Activated naive CD4-positive, alpha-beta T cell treated with anti-CD3 and anti-CD28 coated beads for 36 hours (primary cell): ENCODE measurements at places on chromosomes 6 and 20.

DNA sequence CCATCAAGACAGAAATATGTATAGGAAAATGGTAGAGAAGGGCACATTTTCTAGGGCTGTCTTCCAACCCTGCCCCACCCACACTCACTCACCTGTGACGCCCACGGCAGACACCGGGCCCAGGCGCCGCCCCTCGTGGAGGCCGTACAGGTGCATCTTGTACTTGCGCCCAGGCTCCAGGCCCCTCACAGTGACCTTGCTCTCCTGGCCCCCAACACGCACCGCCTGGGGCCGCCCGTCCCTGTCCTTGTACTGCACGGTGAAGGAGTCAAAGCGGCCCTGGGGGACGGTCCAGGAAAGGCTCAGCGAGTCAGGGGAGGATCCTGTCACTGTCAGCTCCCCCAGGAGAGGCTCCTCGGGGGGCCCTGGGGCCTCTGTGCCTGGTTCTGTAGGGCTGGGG is 19.8 kb downstream of the CYP21A2 start:
- no peak for DNase-seq

GRCh38 chr6:114431641-114432040 is 88.8 kb upstream of the HS3ST5 start:
- no peak for DNase-seq

DNA sequence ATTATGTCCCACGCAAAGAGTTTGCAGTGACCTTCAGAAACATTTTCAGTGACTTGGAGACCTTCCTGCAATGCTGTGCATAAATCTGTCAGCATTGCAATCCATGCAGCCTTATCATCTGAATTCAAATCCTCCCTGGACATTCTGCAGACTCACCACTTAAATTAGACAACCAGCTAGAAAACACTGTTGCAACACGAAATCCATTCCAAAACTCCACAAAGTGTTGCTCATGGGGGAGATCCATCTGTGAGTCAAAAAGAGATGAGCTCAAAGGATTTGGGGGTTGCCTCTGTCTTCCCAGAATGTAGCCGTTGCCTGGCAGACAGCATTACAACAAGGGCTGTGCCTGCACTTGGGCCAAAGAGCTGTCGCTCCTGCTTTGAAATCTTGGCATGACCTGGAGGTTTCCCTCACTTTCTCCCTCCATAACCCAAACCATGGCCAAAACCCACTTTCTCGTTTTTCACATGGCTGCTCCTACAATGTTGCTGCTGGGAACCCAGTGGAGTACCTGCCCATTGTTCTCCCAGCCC is 163.5 kb upstream of the CDYL start:
- no peak for DNase-seq

GRCh38 chr6:6407071-6407741 is 86.7 kb upstream of the F13A1 start:
- DNase-seq = no peak

GRCh38 chr20:1941226-1941625 is 46.0 kb downstream of the SIRPA start:
- no peak for DNase-seq

DNA sequence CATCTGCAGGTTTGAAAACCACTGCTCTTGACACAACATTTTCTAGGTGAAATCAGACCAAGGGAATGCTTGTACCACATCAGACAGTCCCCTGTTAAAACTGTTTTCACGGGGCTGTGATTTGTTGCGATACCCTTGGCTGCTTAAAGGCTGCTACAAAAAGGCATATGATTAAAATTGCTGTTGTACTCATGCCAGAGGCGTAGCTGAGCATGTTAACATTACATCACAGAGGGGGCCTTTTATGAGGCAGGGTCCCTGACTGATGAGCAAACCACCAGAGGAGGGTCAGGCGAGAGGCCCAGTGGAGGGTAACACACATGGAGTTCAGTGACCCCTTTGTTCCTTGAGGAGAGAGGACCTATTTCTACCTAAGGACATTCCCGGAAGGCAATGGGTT is 70.4 kb upstream of the CDYL start:
- DNase-seq = no peak

DNA sequence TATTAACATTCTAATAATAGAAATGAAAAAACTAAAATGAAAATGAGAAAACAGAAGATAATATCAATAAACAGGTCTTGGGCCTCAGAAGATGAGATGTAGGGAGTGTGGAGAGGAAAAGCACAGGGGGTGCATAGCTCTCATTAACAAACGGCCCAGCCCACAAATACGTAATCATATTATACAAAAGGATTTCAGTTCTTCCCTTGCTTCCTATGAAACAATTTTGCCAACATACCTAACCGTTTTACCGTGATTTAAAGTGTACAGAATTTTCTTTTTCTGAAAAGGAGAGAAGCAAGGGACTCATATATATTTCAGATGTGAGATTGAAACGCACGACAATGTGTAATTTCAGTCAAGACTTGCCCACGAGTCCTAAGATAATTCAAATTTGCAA is 136.0 kb downstream of the HFE start:
- no peak for DNase-seq

GRCh38 chr6:6405997-6406714 is 85.7 kb upstream of the F13A1 start:
- no peak for DNase-seq

- DNase-seq = peak; percentile 80
Measured at GRCh38 chr20:33667676-33668465, 1.1 kb downstream of the ACTL10 start.

DNA sequence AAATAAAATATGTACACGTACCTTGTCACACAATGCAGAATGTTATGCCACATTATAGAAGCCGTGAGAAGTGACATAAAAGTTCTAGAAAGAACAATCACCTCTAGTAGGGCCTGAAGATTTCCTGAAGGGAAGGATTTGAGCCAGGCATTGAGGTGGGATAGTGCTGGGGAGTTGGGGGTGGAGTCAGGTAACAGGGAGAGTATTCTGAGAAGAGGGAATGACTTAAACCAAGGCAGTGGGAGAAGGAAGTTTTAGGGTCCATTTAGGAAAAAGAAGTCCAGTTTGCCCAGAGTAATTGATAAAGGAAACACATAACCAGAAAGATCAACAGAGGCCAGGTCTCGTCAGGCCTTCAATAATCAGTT is 262.8 kb downstream of the ARHGAP18 start:
- no peak for DNase-seq

DNA sequence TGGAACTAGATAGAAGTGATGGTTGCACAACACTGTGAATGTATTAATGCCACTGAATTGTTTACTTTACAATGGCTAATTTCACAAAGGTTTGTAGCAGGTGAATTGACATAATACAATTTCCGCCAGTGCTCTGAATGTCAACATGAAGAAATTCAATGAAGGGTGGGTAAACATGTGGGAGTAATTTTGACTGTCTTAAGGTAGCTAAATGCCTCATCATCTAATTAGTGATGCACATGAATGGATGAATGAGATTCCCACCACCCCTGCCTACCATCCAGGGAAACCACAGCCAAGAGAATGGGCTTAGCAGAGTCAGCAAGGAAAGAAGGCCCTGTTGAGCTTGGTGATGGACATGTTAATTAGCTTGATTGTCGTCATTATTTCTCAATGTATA is 275.3 kb downstream of the ALDH8A1 start:
- DNase-seq = no peak

DNA sequence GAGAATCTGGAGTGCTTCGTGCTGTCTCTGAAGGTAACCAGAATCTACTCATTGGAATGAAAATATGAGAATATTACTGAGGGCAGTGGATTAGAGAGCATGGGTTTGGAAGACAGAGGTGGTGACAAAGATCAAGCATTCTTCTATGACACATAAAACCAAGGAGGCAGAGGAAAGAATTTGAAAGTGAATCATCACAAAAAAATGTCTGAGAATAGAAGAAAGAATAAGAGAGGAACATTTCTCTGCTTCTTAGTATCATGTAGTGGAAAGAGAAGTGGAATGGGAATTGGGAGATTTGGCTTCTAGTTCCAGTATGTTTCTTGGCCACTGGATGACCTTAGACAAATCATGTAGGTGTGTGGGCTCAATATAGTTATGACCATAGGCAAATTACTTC is 474.0 kb downstream of the TFAP2B start:
- DNase-seq = no peak

DNA sequence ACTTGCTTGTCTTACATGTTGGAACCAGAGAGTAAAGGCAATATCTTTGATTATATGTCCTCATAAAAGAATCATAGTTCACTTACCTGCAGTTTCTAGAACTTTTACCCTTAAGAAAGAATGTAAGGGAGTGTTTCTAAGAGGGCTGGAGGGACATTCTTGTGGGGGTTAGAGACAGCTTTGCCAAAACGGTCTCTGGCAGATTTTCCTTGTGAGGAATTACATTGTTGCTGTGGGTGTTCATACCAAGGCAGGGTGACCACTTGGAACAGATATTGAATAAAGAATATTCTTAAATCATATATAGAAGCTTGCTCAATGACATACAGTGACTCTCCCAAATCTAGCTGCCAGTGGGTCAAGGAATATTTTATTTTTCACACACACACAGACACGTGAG is 517.6 kb upstream of the SOX4 start:
- no peak for DNase-seq

- DNase-seq = no peak
Measured at GRCh38 chr6:166820483-166820882, 135.9 kb downstream of the RNASET2 start.

GRCh38 chr6:25579902-25580495 is 72.0 kb upstream of the SCGN start:
- DNase-seq = no peak

GRCh38 chr6:30042476-30042875 is 18.6 kb upstream of the POLR1H start:
- no peak for DNase-seq

DNA sequence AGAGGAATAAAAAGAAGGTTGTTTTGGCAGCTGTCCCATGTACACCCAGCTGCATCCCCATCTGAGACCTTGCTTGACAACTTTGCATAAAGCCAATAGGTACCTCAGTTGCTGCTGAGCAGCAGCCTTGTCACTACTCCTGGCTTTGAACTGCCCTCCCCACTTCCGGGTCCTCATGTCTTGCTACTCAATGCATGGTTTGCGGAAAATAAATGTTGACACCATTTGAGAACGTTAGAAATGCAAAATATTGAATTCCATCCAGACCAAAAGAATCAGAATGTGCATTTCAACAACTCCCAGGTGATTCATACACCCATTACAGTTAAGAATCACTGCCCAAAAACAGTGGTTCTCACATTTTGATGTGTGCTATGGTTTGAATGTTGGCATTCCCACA is 32.9 kb downstream of the GPX5 start:
- no peak for DNase-seq

DNA sequence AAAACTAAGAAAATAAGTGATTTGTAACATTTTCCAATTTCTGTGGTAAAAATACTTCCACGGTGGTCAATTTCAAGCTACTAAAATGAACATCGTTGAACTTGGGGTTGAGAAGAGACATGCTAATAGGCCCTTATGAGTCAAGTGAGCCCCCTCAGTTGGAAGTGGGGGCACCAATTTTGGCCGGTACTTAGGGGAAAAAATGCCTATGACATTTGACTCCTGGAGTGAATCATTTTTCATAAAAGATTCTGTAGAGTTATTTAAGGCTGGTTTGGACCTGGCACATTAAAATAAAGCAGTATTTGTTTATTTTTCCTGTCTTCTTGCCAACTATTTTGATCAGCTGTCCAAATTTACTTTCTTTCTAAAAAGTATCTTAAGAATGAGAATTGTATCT is 32.4 kb upstream of the CAP2 start:
- DNase-seq = no peak

- no peak for DNase-seq
Measured at GRCh38 chr6:46511320-46511719, 20.1 kb upstream of the RCAN2 start.

- DNase-seq = no peak
Measured at GRCh38 chr6:98529364-98529763, 305.0 kb upstream of the POU3F2 start.

DNA sequence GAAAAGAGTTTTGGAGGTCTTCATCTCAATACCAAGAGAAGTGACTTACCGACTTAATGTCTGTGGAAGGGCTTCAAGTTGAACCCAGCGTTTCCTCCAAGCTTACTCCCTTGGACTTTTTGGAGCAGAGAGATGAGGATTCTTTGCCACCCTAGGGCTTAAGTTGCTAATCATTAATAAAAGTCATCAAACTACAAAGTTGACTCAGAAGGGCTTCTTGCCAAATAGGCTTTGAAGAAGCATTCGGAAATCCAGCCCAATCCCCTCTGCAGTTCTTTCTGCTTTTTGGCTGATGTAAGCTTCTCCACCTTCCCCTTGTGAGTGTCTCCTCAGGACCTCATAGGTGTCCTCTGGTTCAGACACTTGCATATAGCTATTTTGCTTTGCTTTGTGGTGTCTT is at the start of gene SLC17A3:
Gene SLC17A3, minus strand, starts transcription at position 126 of the 400 bp plus-strand sequence. CDS start 5,856 bp downstream, outside the sequence.
- no peak for DNase-seq

DNA sequence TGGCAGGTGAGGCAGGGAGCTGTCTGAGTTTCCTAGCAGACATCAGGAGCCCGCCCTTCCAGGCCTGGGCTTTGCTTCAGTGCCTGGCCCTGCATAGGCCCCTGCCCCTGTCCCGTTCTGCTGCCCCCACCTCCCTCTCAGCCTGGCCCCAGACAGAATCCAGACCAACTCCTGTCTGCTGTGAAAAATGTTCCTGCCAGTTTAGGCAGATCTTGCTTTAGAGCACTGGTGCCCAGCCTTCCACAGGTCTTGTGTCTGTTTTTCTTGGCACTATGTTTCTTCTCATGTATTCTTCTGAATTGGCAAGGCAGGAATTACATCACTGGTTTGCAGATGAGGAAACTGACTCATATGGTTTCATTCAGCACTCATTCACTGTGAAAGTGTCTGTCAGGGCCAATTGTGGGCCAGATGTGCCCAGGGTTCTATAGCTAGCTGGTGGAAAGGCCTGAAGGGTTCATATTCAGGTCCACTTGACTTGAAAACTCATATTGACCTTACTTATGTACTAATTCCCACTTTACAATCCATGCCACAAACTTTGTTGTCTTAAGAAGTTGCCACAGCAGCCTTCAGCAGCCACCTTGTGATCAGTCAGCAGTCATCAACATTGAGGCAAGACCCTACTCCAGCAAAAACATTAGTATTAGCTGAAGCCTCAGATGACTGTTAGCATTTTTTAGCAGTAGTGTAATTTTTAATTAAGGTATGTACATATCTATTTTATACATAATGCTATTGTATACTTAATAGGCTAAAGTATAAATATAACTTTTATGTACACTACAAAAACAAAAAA is 40.5 kb downstream of the HLA-F start:
- DNase-seq = peak; percentile 61

GRCh38 chr6:14375930-14376329 is 258.4 kb downstream of the CD83 start:
- DNase-seq = no peak

GRCh38 chr6:9085709-9086070 is 650.3 kb upstream of the SLC35B3 start:
- no peak for DNase-seq
